ENCODE measurements at places on chromosomes 11 and 22.

DNA sequence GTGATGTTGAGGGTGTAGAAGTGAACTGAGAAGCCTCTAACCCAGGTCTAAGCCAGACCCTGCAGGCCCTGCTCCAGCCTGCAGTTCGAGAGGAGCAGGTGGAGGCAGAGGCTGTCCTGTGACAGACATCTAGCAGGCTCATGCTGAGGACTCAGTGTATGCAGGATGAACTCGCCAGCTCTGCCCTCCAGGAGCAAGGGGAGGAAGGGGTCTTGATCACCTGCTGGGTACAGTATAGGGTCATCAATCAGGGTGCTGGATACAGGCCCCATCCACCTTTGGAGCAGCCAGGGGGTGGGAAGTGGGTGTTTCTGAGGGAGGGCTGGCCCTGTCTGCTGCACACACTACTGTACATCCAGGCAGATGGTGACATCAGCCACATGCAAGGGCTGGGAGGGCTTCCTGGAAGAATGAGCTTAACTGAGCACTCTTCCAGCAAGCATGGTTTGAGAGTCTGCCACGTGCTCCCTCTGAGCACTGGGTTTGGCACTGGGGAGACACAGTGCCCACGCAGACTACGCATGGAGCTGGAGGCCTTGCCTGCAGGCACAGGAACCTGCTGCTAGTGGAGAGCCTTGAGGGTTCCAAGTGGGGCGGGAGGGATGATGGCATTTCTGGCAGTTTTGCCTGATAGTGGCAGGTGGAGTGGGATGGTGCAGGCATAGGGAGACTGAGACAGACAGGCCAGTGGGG, 9.2 kb downstream of the MAPK8IP1 start:
- DNase-seq, result no peak

DNA sequence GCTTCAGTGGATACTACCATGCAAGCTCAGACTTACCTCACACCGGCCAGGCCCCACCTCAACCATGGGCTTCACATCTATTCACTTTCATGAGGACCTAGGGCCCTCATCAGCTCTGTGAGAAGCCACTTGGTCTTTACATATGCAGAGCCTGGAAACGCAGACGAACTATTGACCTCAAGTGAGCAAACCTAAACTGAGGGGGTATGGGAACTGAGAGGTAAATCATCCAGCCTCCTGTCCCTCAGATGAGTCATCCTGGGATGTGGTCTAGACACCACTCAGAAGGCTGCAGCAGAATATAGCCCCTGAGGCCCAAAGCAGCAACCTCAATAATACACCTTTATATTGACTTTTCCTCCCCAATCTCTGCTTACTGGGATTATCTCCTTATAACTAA, 578.0 kb downstream of the INSC start:
- DNase-seq, result no peak

DNA sequence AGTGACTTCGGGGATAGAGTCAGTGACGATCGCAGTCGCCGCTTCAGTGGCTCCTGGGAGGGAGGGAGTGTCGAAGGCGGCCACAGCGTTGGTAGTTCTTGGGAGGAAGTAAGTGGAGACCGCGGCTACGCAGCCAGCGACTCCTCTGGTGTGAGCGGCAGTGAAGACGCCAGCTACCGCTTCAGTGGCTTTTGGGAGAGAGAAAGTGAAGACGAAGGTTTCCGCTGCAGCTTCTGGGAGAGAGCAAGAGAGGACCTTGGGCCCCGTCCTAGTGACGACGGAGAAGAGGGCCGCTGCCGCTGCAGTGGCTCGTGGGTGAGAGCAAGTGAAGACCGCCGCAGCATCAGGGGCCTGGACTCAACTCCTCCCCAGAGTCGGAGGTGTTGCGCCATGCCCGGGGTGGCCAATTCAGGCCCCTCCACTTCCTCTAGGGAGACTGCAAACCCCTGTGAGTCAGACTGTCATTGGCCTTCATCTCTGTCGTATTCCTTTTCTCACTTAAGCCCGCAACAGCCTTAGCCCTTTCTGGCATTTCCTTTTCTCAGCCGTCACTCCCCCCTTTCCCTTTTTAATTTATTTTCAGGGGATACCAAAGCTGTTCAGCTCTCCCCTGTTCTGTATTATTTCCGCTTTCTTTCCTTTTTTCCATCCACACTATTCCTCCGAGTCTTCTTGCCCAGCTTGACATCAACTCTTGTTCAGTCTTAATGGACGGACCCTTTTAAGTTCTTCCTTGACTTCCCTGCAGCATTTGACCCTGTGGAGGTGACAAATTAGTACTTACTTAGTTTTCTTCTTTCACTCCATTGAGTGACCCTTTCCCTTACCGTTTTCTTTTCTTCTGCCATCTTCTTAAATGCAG, 1.0 kb downstream of the ANKRD42 start:
- peak; percentile 26 for DNase-seq

DNA sequence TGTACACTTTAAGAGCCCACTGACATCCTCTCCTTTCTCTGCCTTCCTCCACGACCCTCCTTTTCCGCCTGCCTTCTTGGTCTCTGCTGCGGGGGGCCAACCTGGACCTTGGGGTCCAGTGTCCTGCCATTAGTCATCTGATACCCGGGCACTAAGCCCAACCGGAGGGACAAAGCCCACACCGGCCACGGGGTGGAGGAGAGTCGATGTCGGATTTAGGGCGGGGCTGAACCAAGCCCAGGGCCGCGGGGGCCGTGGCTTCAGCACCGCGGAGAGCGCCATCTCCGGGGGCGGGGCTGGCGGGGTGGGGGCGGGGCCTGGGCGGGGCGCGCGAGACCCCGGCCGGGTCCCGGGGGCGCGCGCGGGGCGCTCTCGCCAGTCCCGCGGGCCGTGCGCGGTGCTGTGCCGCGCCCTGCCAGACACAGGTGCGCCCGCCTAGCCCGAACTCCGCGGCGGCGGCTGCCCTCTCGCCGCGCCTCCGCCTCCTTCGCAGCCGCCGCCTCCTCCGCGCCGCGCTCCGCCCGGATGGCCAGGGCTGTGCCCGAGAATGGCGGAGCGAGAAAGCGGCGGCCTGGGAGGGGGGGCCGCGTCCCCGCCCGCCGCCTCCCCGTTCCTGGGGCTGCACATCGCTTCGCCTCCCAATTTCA, at the start of gene MAPK8IP1:
Gene MAPK8IP1, plus strand, starts transcription at position 378 of the 647 bp plus-strand sequence. Its CDS starts 170 bp downstream, at position 548.
- peak; percentile 24 for DNase-seq

DNA sequence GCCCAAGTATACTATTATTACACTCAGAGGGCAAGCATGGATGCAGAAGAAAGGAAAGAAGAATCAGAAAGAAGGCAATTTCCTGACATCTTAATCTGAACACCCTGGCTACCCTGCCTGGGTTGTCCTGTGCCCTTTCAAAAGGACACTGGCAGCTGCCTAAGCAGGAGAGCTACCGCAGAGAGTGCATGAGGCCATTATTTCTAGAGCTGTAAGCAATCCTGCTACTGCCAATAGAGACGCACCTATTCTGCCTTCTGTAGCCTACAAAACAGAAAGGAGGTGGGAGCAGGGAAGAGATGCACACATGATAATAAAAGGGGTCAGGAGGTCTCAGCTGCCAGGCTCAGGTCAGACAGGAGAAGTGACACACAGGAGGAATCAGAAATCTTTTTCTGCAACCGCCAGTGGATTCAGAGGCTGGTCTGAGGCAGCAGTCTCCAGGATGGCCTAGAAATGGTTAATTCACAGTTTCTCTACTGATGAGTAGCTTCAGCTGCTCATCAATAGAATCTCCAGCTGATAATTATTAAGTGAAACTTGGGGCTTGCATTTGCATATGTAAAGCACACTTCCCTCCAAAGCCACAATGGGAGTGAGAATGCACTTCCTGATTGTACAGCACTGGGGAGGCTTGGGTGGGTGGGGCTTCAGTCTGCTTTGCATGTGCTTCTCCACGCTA, 253.9 kb downstream of the LARGE1 start:
- DNase-seq, result no peak

DNA sequence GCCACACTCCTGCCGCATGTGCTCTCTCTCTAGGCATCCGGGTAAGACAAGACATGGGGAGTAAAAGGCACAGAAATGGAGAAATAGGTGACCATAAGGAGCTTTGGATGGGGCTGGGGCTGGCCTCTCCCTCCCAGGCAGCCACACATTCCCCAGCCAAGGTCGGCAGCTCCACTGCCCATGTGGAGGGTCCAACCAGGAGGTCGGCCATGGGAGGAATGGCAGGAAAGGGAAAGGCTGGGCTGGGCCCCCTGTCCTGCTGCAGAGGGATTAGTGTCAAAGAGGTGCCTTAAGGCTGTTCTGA, 460 bp upstream of the MUC5AC start:
- no peak for DNase-seq

- no peak for DNase-seq
Observed at GRCh38 chr11:57174656-57175055, 7.1 kb upstream of the LRRC55 start.

- DNase-seq, result no peak
Observed at GRCh38 chr11:27863637-27864036, 163.4 kb upstream of the BDNF start.
